CD4-positive, alpha-beta T cell treated with Interleukin-15 for 1 hour (primary cell): ENCODE measurements at places on chromosomes 11 and 22.

- DNase-seq, result peak; percentile 6
Measured at GRCh38 chr11:67278939-67279588, 10.0 kb upstream of the ANKRD13D start.

- no peak for DNase-seq
Measured at GRCh38 chr11:64726867-64727530, 4.0 kb upstream of the NRXN2 start.

GRCh38 chr22:49530671-49531367 lies 296.9 kb downstream of the BRD1 start:
- no peak for DNase-seq

- no peak for DNase-seq
Measured at GRCh38 chr11:7490535-7490934, 5.2 kb downstream of the OLFML1 start.

DNA sequence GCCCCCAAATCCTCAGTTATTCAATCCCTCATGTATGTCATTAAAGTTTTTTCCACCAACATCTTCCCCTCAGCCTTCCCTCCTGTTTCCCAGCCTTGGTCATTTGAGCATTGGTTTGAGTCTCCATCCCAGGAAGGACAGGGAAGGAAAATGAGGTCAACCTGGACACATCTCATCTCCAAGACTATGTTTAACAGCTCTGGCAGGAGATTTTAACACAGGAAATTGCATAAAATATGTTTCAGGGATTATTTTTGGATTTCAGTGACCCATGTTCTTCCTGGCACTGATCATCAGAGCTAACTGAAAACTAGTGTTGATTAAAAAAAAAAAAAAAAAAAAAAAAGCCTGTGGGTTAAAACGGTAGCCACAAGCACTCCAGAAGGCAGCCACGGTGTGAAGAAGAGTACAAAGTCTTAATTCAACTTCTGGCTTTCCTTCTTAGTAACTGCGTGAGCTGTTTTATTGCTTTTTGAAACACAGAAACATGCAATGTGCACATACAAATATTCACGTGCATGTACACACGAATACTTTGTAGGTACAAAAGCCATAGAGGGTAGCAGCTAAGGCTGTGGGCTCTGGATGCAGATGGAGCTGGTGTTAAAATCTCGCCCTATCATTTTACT lies 164.4 kb upstream of the DDI1 start:
- no peak for DNase-seq

DNA sequence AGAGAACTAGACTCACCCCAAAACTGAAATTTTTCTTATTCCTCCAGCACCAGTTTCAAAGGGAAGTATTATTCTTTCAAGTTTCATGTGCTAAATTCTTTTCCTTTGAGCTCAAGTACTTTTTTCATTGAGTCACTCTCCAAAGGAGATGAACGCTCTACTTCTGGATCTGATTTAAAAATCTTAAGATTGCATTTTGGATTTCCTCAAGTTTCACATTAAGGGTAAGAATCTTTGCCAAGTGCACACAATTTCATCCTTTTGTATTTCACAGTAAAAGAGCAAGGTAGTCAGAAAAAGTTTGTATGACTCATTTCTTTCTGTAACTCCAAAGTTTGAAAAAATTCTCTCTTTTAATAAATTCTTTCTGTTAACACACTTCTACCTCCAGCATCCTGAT lies 435.5 kb downstream of the RAB38 start:
- DNase-seq, result no peak

GRCh38 chr11:69140635-69141034 lies 15.1 kb upstream of the SMIM38 start:
- no peak for DNase-seq

GRCh38 chr11:73944085-73944484 lies 6.7 kb upstream of the DNAJB13 start:
- no peak for DNase-seq

DNA sequence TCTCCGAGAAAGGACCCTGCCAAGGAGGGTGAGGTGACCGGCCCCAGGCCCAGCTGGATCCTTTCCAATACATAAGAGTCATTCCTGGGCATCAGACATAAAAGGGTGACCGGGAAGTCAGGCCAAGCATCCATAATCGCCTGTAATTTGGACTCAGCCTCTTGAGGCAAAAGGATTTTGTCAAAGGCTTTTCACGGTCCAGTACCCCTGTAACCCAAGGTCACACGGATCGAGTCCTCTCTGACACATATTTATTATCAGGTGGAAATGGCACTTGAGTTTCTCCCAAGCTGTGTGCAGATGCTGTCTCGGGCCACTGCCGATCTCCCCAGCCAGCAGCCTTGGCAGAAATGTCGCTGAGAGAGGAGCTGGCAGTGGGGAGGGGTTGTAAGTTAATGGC lies 556.5 kb downstream of the MN1 start:
- no peak for DNase-seq
